Upper lobe of left lung (tissue), 6 donors: ENCODE measurements at places on chromosomes 7 and 10. TPM values are rescaled to one million over a fixed set of nuclear protein-coding genes. Genes with fewer than 3 reads are reported as not detected.

The LRRD1 gene
- total RNA-seq: not detected

The FAM24B gene
- total RNA-seq: 2.8 TPM

The NPC1L1 gene
- total RNA-seq: not detected

The WNT16 gene
- not detected for total RNA-seq

The CTAGE8 gene
- not detected for total RNA-seq

GRCh38 chr7:48170506-48170905 lies 752 bp upstream of the ABCA13 start:
- no peaks in the 10 kb centered on the region for H3K27me3 ChIP-seq
- H3K36me3 ChIP-seq: no peaks in the 10 kb centered on the region
- no peaks in the 10 kb centered on the region for H3K4me1 ChIP-seq
- H3K27ac ChIP-seq: no peak overlapping the region
- no peak overlapping the region for H3K4me3 ChIP-seq
- DNase-seq: no peak

GRCh38 chr7:155457544-155458110 lies 302 bp upstream of the EN2 start:
- peaks cover 30% of the 10 kb centered on the region for H3K27me3 ChIP-seq
- peaks cover 32% of the 10 kb centered on the region for H3K4me1 ChIP-seq
- no peak overlapping the region for H3K27ac ChIP-seq
- no peak for DNase-seq
- no peaks in the 10 kb centered on the region for H3K36me3 ChIP-seq

The NOS3 gene
- total RNA-seq: 3.1 TPM

The GPR141 gene
- 1.4 TPM for total RNA-seq

GRCh38 chr7:51189777-51190176 lies 126.8 kb downstream of the COBL start:
- DNase-seq: no peak
- no peaks in the 10 kb centered on the region for H3K4me1 ChIP-seq
- no peaks in the 10 kb centered on the region for H3K36me3 ChIP-seq
- no peak overlapping the region for H3K27ac ChIP-seq
- no peaks in the 10 kb centered on the region for H3K27me3 ChIP-seq

DNA sequence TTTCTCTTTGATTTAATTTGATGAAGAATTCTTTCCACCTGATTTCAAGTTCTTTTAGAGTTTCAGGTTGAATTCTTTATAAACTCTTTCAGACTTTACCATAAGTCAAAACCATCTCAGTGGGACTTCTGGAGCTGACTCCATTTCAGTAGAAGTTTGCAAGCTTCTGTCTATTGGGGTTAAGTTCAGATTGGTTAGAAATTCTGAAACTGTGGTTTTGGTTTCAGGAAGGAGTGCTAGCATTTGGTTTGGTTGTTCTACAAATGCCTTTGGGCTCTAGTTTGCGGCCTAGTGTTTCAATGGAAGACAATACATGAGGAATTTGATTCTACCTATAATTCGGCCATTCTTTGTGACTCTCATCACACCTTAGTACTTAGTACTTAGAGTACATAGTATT lies 176.8 kb upstream of the RHOBTB1 start:
- H3K36me3 ChIP-seq: no peaks in the 10 kb centered on the region
- DNase-seq: no peak
- H3K27ac ChIP-seq: no peak overlapping the region
- H3K4me1 ChIP-seq: no peaks in the 10 kb centered on the region
- H3K4me3 ChIP-seq: no peak overlapping the region

The SLC37A3 gene
- 33.9 TPM for total RNA-seq
